OCI-M1 (cell line): ENCODE measurements at places on chromosomes 1 and 21.

DNA sequence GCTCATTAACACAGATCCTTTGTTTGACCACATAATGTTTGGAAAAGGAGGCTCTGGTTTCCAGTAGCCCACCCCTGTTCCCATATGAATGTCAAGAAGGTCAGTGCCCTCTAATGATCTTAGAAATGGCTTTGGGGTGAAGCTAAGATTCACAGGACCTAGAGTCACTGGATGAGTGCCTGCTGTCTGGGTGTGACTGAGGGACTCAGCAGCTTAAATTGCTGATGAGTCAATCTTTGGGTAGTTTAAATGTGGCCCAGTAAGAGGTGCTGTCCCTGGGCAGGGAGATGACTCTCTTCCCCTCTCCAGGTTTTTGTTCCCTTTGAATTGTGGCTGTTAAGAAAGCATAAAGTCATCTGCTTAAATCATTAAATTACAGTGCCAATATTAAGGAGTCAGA is 50.6 kb downstream of the L1TD1 start:
- DNase-seq = no peak

GRCh38 chr1:198756470-198756869 is 117.6 kb downstream of the PTPRC start:
- peak; percentile 27 for DNase-seq

DNA sequence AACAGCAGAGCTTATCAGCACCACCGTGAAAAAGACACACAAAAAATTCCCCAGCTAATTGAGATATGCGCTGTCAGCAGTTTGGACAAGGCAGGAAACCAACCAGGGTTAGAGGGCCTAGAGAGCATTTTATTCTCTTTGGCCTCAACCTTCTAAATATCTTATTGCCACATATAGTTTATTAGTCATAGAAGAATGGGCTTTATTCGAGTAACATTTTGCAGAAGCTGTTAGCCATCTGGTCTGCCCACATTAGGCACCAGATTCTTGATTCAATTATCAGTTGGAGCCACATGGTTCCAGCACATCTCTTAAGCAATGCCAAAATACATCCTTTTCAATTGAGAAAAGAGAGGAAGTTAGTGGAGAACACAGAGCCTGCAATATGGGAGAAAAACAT is 109.9 kb upstream of the CXADR start:
- DNase-seq = peak; percentile 79

GRCh38 chr1:208239473-208240381 is 4.5 kb downstream of the PLXNA2 start:
- DNase-seq = no peak

- DNase-seq = no peak
Measured at GRCh38 chr1:94905207-94905606, 21.7 kb downstream of the CNN3 start.

DNA sequence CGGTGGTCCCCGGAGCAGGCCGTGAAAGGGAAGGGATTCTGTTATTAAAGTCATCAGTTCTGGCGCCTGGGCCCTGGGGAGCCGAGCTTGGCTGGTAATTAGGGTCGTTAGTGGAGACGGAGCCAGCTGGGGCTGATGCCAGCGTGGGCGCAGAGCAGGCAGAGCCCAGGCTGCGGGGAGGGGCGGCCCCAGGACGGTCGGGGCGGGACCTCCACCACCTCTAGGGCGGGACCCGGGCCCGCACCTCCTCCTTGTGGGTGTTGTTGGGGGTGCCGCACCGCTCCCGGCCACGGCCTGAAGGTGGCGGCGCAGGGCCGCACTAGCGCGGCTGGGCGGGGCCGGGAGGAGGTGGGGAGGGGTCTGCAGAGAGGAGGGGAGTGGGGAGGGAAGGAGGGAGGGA is 470.6 kb downstream of the PTPRU start:
- DNase-seq = no peak

DNA sequence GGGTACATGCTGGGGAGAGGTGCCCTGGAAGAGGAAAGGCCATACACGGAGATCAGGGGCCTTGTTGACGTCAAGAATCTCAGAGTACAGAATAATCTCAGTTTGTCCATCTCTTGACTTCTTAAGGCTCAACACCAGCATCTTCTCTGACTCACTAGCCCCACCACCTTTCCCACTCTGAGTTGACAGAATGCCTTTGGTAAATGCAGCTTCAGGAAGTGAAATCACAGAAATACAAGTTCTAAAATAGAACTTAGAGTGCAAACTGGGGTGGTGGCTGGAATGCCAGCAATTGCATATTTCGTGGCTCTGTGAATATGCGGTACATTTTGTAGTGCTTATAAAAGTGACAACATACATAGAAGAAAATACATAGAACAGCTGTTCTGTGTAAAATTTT is 1.6 kb downstream of the COG2 start:
- DNase-seq = peak; percentile 9

DNA sequence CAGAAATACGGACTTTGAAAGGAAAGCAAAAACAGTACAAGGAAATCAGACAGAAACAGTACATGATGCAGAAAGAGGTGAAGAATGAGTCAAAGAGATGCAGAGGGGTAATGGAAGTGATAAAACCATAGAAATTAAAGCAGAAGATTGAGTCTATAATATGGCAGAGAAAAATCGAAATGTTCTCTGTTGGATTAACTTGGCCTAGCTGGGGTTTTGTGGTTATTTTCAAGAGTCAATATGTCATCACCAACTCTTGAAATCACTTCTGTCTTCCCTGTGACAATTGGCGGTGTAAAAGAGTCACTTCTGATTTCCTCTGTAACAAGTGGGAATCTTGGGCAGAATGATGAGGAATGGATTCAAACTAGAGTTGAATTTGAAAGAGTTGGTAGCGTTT is 7.4 kb downstream of the YTHDF2 start:
- no peak for DNase-seq
